T follicular helper cell (primary cell): ENCODE measurements at places on chromosomes 4 and X.

DNA sequence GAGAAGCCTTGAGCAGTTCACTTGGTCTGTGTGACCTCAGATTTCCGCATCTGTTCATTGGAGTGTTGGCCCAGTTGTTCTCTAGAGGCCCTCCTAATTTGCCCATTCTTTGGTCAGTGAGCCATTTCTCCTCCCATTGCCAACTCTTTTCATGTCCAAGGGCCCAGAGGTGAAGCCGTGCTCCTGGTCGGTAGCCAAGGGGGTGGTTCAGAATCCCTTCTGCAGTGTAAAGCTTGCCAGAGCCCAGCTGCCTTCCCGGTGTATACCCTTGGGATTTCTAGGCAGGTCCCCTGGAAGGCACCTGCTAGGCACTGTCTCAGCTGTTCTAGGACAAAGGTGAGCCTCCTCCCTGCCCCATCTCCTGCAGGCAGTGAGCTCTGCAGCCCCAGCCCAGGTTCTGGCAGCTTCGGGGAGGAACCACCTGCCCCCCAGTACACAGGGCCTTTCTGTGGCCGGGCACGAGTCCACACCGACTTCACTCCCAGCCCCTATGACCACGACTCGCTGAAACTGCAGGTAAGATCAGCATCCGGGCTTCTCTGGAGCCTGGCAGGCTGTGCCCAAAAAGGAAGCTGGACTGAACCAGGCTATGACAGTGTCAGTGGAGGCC, 12.3 kb downstream of the SASH3 start:
- no peak for DNase-seq

DNA sequence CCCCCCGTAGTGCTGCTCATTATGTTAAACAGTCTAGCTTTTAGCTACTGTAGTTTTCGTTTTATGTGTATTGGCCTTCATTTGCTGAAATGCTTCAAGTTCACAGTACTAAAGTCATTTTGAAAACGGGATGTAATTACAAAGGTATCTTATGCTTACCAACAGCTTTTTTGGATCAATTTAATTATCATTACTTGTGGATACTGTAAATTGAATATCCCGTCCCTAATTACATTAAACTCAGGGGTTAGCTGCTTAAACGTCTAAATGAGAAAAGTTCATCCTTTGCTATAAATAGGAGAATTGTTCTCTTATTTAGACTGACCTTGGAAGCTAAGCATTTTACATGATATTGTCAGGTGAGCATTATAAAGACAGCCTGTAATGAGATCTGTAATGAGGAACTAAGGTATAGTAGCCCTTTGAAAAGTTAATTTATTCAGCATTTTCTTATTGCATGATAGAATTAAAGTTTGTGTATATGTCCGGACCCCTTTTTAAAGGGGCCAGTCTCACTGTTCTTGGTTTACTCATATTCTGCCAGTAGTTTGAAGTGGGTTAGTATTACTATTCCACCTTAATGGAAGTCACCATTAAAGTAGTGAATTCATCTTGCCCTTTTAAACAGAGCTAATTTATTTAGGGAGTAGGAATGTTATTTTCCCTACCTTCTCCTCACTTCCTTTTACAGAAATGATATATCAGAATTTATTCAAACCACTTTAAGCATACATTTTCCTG, 252.6 kb downstream of the TENM3 start:
- DNase-seq, result no peak

DNA sequence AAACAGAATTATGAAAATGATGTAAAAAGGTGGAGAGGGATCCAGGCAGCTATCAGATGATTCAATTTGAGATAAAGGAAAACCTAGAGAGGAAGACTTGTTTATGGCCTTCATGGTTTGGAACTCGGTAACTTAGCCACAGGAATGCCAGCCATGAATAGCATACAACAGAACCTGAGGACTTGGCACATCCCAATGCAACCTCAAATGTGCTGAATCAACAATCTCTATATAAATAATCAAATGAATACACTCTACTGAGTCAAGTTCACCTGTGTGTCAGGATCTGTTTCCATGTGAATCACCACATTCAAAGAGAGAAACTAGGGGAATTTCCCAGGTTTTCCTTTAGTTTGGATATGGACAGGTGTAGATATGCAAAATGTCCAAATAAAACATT, 86.9 kb downstream of the MBNL3 start:
- no peak for DNase-seq

DNA sequence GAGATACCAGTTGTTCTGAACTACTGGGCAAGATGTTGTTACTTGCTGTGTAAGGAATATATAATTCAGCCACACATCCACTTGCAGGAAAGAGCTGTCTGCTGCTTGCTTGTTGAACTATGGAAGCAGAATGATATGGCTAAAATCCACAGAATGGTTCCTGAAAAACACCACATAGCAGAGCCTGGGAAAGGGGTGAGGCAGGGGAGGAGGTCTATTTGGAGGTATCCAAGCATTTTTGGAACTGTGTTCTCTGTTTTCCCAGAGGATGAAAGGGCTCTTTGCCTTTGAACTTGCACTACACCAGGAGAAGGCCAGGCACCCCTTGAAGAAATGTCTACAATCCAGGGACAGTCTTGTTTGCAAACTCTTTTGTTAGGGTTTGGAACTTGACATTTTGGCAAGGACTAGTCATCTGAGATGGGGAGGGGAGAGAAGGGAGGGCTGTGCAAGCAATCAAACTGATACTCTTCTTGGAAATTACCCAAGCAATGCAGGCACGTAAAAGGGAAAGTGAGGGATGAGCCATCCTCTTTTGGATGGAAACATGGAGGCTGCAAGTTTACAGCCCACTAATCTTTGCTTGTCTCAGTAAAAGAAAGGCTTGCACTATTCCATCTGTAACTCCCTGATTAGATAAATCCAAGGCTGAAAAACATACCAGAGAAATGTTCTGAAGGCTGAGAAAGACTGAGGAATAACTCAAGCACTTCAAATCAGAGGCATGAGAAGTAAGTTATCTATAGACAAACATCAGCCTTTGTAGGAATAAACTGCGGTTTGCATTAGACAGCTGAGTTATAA, 141.0 kb downstream of the TSPAN5 start:
- no peak for DNase-seq

GRCh38 chrX:119784747-119785446, 6.5 kb downstream of the RPL39 start:
- DNase-seq, result peak; percentile 37

DNA sequence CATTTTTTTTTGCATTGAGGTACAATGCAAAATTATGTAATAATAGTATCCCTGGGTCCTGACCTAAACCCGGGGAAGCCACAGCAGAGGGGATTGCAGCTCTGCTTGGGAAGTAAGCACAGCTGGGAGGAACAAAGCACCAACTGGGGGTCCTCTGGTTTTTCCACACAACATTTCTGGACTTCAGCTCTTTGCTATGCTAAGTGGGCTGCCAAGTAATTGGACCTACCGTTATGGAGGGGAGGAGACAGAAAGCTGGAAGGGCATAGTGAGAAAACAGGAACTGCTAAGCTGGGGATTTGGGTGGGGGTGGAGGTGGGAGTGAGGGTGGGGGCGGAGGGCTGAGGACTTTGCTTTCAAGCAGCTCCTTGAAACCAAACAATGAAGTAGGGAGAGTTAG, 183.3 kb downstream of the ZIC3 start:
- no peak for DNase-seq

DNA sequence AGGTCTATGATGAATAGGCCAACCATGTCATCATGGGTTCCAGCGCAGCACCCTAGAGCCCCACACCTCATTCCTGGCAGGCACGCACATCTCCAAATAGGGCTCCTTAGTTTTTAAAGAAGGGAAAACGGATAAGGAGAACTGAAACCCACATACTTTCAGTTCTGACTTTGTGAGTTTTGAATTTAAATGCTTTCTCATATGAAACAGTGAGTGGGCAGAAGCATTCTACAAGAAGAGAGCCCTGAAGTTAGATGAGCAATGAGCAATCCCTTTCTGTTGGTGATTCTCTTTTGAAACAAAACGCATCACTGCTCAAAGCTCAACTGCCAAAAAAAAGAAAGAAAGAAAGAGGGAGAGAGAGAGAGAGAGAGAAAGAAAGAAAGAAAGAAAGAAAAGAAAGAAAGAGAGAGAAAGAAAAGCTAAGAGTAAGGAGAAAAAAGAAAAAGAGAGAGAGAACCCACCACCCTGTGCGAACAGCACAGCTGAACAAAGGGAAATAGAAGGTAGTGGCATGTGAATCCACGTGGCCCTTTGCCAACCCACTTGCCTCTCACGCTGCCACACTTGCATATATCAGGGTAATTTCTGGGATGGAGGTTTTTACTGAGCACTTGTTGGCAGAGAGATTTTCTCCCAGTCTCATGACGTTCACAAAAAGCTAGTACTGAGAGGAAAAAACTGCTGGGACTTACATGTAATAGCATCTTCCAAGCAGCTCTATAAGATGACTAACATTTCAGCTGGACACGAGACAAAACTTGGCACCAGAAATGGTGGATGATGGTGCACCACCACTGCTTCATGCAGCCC, 31.0 kb downstream of the TMSB4X start:
- no peak for DNase-seq

DNA sequence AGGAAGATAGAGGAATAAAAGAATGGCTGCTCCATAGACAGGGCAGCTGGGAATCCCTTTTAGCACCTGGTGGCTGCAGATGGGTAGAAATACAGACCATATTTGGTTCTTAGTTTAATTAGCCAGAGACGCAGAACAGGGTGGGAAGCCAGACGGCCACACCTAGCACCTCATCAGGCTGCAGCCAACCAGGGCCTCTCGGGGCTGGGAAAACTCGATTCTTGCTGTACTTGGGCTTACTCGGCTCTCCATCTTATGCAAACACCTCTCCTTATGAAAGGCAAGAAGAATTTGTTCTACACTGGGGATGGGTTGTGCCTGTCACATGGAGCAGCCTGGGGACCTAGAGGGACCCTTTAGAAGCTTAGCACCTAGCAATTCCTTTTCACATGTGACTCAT, 19.7 kb downstream of the IRAK1 start:
- DNase-seq, result no peak
